ENCODE measurements at places on chromosomes 2 and 18.

GRCh38 chr2:150140777-150141176 lies 346.7 kb downstream of the RND3 start:
- no peak for DNase-seq
- H3K27ac ChIP-seq = no peak overlapping the region
- no peak overlapping the region for H3K4me3 ChIP-seq
- H3K36me3 ChIP-seq = no peaks in the 10 kb centered on the region

GRCh38 chr2:215967590-215968378 lies 45.6 kb downstream of the MREG start:
- H3K4me1 ChIP-seq = peaks cover 15% of the 10 kb centered on the region
- no peak overlapping the region for H3K27ac ChIP-seq
- no peak for DNase-seq
- peaks cover 2% of the 10 kb centered on the region for H3K27me3 ChIP-seq
- no peak overlapping the region for H3K4me3 ChIP-seq

DNA sequence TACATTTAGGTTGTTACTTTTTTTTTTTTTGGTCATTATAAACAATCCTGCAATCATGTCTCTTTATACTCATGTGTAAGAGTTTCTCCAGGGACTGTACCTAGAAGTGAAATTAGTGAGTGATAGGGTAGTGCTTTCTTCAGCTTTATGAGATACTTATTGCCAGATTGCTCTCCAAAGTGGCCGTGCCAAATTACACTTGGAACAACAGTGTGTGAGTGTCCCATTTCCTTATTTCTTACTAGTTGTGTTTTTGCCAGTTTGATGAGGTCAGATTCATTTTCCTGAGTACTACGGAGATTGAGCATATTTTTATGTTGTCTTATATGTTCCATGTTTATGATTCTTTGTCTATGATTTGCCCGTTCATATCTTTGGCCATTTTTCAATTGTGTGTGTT lies 39.2 kb downstream of the GALNT1 start:
- peaks cover 40% of the 10 kb centered on the region for H3K4me1 ChIP-seq
- no peak overlapping the region for H3K4me3 ChIP-seq

DNA sequence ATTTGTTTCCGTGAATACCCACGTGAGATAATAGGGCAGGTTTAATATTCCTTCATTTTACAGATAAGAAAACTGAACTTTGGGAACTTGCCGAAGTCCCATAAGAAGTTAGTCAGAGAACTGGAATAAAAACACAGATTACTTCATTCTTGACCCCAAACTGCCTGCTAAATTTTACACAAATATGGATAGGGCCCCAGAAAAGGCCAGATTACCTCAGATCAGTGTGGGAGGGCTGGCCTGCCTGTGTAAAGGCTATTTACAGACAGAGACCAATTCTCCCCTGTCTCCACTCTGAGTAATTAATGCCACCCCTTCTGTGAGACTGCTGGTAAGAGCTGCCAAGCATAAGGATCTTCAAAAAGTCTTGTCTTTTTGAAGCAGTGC lies 139.2 kb downstream of the MGAT5 start:
- H3K4me1 ChIP-seq = peaks cover 10% of the 10 kb centered on the region
- no peak for DNase-seq
- peaks cover 14% of the 10 kb centered on the region for H3K36me3 ChIP-seq
- no peaks in the 10 kb centered on the region for H3K27me3 ChIP-seq
- no peak overlapping the region for H3K4me3 ChIP-seq
- no peak overlapping the region for H3K27ac ChIP-seq

DNA sequence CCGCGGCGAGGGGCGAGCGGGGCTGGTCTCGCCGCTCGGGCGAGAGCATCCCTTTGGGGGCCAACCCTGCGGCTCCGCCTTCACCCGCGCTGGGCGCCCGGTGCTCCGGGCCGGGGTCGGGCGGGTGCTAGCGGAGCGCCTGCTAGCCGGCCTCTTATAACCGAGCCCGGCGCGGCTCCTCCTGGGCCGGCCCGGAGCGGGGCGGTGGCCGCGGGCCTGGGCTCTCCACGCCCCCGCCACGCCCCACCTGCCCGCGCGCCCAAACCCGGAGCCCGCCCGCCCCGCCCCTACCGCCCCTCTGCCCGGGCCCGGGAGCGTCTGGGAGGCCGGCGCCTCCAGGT lies at the start of gene FOXI3:
FOXI3 (minus strand) TSS at position 129 of the 341 bp plus-strand sequence. CDS start 158 bp downstream, outside the sequence.
- no peaks in the 10 kb centered on the region for H3K36me3 ChIP-seq
- H3K4me3 ChIP-seq = peak within 1 kb of the TSS; percentile 89
- H3K27me3 ChIP-seq = peaks cover 15% of the 10 kb centered on the region
- peaks cover 5% of the 10 kb centered on the region for H3K4me1 ChIP-seq
- no peak within 1 kb of the TSS for H3K27ac ChIP-seq

DNA sequence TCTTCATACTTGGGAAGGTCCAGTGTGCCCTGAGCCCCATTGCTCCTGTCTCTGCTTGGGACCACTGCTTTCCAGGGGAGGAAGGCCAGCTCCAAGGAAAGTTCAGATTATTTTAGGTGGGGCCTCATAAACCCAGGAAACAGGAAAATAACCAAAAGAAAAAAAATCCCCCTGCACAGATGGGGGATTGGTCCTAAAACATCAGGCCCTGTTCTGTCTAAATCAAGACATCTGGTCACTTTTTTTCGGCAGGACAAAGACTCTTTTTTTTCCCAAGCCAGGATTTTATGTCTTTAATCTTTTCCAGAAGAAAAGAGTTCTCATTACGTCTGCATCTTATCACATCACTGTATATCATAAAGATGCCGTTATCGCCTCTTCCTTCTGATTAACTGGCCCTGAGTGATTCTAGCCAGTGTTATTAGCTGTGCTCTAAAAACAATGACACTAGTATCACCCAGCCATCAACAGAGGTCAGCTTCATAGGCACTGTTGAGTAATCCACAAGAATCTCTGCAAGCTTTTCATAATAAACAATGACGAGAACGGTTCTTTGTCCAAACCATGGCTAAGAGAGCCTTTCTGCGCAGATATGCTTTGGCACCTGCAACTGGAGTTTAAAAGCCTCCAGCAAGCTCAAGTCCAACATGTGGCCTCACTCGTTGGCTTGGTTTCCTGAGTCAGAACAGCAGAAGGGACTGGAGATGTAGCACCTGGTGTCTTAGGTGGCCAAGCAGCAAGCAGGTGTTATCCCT lies 138.2 kb downstream of the VAPA start:
- H3K36me3 ChIP-seq = no peaks in the 10 kb centered on the region
- no peak for DNase-seq
- peaks cover 14% of the 10 kb centered on the region for H3K4me1 ChIP-seq
- no peak overlapping the region for H3K4me3 ChIP-seq

DNA sequence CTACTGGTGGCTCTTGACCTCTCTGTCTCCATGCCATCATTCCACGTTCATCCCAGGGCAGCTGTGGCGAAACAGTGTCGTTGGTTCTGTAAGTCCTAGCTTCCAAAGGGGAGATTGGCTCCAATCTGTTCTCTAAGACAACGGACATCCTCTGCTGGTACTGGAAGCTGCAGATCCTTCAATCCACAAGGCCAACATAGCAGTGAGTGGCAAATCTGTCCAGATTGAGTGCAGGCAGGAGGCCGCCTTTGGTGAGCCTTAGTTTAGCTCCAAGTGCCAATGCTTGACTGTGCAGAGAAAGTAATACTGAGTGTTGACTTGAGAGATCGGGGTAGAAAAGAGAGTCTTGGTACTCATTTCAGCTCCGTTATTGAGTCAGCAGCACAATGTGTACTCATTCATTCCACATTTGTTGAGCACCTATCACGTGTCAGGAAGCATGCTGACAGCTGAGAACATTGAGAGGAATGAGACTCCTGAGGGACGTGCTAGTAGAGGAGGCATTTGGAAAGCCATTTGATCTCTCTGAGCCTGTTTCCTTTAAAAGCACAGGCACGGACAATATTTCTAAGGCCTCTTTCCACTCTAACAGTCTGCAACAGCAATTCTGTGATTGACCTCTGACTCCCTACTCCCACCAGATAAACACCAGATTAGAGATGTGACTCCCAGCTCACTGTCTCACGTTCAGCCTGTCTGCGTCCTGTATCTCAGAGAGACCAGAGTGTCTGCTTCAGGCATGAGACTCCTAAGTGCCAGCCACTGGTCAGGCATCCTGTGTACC lies 306.0 kb downstream of the CLIP4 start:
- no peaks in the 10 kb centered on the region for H3K36me3 ChIP-seq
- no peak overlapping the region for H3K4me3 ChIP-seq
- H3K27ac ChIP-seq = no peak overlapping the region
- H3K4me1 ChIP-seq = no peaks in the 10 kb centered on the region

DNA sequence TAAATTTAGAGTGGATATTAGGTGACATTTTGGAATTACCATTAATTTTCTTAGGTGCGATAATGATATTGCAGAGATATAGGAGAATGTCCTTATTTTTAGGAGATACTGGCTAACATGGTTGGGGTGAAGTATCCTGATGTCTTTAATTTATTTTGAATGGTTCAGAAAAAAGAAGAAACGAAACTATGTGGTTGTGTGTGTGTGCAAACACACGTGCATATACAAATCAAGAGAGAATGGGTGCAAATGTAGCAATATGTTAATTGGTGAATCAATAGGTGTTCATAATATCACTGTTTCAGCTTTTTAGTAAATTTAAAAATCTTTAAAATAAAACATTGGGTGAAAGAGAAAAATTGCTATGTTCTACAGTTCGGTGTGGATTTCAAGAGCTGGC lies 140.9 kb downstream of the DIS3L2 start:
- H3K27me3 ChIP-seq = peaks cover 2% of the 10 kb centered on the region
- peaks cover 3% of the 10 kb centered on the region for H3K36me3 ChIP-seq
- H3K27ac ChIP-seq = no peak overlapping the region
- DNase-seq = no peak

DNA sequence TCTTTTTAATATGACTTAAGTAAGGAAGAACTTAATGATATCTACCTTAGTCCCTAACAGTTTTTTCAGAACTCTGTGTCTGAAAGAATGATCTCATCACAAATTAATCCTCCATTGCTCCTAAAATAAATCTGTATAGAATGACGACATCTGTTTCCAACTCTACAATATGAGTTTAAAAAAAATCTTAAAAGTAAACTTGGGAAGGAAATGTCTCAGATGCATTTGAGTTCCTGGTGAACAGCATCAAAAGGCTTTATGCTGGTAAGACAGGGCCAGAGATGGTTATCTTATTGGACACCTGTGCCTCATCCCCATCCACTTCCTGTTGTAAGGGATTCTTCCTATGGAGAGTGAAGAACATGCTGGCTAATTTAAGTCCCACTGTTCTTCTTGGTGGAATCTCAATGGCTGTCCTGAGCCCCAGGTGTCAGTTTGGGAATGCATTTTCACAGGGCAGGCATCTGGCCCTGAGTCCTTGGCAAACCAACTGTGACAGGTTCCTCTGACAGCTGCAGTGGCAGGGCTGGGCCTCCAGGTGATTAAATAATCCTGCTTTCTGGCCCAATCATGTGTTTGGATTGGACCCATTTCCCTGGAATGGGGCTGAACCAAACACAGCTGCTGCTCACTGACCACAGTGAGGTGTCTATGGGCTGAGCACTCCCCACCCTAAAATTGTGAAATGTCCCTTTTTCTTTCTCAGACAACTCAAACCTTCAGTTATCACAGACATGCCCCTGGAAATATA lies 12.9 kb upstream of the NCKAP5 start:
- no peaks in the 10 kb centered on the region for H3K36me3 ChIP-seq
- H3K27ac ChIP-seq = peak overlapping the region; percentile 27
- H3K4me3 ChIP-seq = no peak overlapping the region
- no peak for DNase-seq

DNA sequence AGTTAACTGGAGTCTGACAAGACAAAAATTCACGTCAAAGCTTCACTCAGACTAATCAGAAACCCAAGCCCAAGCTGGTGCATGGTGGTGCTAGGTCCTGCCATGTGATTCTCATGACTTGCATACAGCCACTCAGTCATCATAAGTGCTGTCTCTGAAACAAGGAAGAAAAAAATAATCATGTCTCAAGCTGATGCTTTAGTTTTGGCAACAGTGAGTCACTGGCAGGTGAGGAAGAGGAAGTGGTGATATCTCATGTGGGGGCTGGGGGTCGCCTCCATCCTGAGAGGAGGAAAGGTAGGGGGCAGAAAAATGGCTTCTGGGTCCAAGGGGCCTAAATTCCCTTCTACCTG lies 136.3 kb downstream of the TMEM163 start:
- no peak for DNase-seq
- peaks cover 18% of the 10 kb centered on the region for H3K36me3 ChIP-seq
- no peak overlapping the region for H3K4me3 ChIP-seq
- H3K27ac ChIP-seq = no peak overlapping the region

- peaks cover 6% of the 10 kb centered on the region for H3K4me1 ChIP-seq
- DNase-seq = no peak
- no peak overlapping the region for H3K27ac ChIP-seq
- no peaks in the 10 kb centered on the region for H3K36me3 ChIP-seq
- H3K4me3 ChIP-seq = no peak overlapping the region
These were observed 316.4 kb downstream of the DSEL start for GRCh38 chr18:67199993-67200617.

DNA sequence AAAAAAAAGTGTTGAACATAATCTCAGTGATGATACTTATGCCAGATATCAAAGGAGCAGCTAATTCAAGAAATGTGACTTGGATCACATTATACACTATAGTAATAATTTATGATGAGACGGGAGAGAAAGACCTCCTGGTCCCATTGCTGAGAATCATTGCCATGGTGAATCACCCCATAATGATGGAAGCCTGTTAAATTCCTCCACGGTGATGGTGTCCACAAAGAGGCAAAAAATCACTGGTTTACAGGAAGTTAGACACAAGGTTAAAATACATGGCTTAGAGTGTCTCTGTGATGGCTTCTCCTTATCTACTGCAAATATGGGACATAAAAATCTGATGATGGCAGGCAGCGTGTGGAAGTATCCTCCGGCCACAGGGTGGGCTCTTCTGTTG lies 210.0 kb downstream of the CDH2 start:
- DNase-seq = no peak
- H3K36me3 ChIP-seq = peaks cover 18% of the 10 kb centered on the region
- no peaks in the 10 kb centered on the region for H3K4me1 ChIP-seq
- H3K27ac ChIP-seq = no peak overlapping the region
- no peaks in the 10 kb centered on the region for H3K27me3 ChIP-seq

- no peak overlapping the region for H3K4me3 ChIP-seq
- no peak overlapping the region for H3K27ac ChIP-seq
- DNase-seq = no peak
- H3K36me3 ChIP-seq = peaks cover 3% of the 10 kb centered on the region
- H3K27me3 ChIP-seq = no peaks in the 10 kb centered on the region
- no peaks in the 10 kb centered on the region for H3K4me1 ChIP-seq
These were observed 298.8 kb downstream of the SRBD1 start for GRCh38 chr2:45312275-45312674.

- peaks cover 11% of the 10 kb centered on the region for H3K36me3 ChIP-seq
- no peak for DNase-seq
- H3K27me3 ChIP-seq = peaks cover 2% of the 10 kb centered on the region
- H3K27ac ChIP-seq = peak overlapping the region; percentile 9
- peaks cover 18% of the 10 kb centered on the region for H3K4me1 ChIP-seq
- H3K4me3 ChIP-seq = peak overlapping the region; percentile 99
These were observed 706 bp downstream of the UBXN2A start for GRCh38 chr2:23940718-23941620.

GRCh38 chr2:108414945-108415344 lies 34.1 kb upstream of the GCC2 start:
- H3K27ac ChIP-seq = no peak overlapping the region
- no peaks in the 10 kb centered on the region for H3K27me3 ChIP-seq
- no peaks in the 10 kb centered on the region for H3K36me3 ChIP-seq
- no peak for DNase-seq

Measured in endothelial cell (in vitro differentiated cells).